CD8-positive, alpha-beta T cell (primary cell): ENCODE measurements at places on chromosomes 6 and 20.

DNA sequence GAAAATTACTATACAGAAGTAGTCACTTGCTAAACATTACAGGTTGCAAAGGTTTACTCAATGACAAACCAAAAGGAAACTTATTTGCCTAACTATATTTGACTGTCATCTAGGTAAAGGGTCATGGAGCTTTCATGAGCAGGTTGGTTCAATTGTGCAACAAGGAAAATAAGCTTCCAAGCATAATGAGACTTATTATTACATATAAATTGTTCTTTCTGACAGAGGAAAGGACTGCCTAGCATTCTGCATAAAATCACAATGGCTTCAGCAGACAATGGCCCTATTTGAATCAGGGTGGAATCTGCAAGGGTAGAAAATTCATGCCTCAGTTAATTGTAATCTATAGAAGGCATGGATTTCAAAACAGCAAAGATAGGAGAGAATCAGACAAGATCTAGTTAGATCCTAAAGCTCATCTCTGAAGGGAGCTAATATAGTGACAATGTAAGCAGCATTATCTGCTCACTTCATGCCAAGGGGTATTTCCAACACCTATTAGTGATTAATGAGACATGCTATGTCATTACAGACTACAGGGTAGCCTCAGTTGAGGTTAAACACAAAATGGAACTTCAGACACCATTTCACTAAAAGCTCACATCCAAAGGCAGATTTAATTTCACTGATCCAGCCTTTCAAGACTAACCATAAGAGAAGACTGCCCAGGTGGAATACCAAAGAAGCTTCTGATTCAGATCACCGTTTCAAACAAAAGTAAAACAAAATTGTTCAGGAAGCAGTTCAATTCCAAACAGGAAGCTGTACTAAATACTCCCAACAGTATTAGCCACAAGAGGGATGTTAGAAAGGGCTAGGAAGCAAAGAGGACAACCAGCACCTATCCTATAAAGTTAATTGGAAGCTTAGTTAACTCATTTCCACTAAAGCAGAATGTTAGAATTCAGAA is 8.5 kb downstream of the STAU1 start:
- no peak for DNase-seq

DNA sequence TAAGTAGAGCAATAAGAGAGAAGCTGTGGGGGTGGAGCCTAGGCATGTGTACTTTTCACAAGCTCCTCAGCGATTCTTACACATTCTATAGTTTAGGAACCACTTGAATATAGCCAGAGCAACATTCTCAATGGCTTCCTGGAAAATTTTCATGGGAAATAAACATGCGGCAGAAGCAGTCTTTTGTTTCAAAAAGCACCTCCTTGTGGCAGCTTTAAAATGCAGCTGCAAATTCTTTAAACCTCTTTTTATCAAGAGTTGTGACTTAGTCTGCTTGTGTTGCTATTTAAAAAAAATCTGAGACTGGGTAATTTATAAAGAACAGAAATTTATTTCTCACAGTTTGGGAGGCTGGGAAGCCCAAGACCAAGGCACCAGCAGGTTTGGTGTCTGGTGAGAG is 23.8 kb downstream of the NKX2-2 start:
- no peak for DNase-seq

- no peak for DNase-seq
Measured at GRCh38 chr20:14444106-14444505, 106.7 kb upstream of the FLRT3 start.

DNA sequence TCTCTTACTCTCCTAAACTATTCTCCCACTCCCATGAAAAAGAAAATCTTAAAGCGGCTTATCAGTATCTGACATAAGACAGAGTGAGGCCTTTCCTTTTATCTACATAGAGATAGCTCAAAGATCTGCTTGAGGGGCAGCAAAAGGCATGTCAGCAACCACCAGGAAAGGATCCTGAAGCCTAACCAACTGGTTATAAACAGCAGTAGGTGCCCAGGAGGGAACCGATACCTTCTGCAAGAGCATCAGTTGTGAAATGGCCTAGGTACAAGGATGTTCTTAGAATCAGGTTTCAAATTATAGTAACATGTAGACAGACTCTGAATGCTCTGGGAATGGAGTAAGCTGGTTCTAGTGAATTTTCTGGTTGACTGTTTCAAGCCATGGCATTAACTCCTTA is 21.4 kb downstream of the JARID2 start:
- DNase-seq, result no peak

DNA sequence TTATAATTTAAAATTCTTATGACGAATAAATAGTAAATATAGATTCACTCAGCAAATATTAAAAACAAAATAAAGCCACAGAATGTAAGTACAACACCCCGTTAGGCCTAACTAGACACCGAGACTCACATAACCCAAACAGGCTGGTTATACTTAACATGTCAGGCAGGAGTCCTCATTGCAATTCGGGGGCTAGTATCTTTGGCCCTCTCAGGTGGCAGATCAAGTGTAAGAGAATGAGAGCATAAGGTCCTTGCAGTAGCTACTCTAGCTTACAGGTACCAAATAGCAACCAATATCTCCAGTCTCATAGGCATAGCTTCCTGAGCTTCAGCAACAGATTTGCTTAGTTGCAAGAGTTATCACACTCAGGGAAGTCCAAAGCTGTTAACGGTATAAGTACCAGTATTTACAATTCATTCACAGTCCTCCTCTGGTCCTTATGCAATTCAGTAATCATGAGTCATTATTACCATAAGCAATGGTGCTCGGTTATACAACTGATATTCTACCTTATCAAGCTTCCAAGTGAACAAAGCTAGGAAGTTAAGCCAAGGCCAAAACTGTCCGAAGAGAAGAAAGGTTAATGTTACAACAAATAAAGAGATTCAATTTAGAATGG is 20.1 kb downstream of the REV3L start:
- DNase-seq, result no peak
